PC-9 (cell line): ENCODE measurements at places on chromosomes 4 and X. TPM values are rescaled to one million over a fixed set of nuclear protein-coding genes. Genes with fewer than 3 reads are reported as not detected.

Gene PIR
- 177 and 197 TPM in 2 replicates for total RNA-seq

Gene TECRL
- total RNA-seq = not detected in 2 replicates

Gene CLCN3
- total RNA-seq = 38.8 and 51.6 TPM in 2 replicates

DNA sequence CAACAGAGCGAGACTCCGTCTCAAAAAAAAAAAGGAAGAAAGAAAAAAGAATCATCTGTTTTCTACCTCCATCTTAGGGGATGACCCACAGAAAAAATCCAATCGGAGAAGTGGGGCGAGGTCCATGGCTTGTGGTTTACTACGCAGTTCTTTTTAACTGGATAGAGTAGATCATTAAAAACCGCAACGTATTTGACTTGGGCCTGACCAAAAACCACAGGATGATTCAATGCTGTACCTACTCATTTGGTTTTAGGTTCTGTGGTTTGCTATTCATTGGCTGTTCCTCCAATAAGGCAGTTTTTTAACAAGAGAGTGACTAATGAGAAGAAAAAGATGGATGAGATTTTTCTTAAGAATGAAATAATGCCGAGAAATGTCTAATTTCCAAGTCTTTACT, 83.7 kb downstream of the FREM3 start:
- H3K27me3 ChIP-seq = no peaks in the 10 kb centered on the region
- H3K36me3 ChIP-seq = no peaks in the 10 kb centered on the region
- no peaks in the 10 kb centered on the region for H3K4me1 ChIP-seq
- H3K4me3 ChIP-seq = no peak overlapping the region
- no peak for DNase-seq
- H3K27ac ChIP-seq = no peak overlapping the region

- DNase-seq = no peak
- H3K4me1 ChIP-seq = no peaks in the 10 kb centered on the region
- no peaks in the 10 kb centered on the region for H3K27me3 ChIP-seq
- no peak overlapping the region for H3K4me3 ChIP-seq
These were observed 63.5 kb downstream of the EGF start for GRCh38 chr4:109976189-109976588.

DNA sequence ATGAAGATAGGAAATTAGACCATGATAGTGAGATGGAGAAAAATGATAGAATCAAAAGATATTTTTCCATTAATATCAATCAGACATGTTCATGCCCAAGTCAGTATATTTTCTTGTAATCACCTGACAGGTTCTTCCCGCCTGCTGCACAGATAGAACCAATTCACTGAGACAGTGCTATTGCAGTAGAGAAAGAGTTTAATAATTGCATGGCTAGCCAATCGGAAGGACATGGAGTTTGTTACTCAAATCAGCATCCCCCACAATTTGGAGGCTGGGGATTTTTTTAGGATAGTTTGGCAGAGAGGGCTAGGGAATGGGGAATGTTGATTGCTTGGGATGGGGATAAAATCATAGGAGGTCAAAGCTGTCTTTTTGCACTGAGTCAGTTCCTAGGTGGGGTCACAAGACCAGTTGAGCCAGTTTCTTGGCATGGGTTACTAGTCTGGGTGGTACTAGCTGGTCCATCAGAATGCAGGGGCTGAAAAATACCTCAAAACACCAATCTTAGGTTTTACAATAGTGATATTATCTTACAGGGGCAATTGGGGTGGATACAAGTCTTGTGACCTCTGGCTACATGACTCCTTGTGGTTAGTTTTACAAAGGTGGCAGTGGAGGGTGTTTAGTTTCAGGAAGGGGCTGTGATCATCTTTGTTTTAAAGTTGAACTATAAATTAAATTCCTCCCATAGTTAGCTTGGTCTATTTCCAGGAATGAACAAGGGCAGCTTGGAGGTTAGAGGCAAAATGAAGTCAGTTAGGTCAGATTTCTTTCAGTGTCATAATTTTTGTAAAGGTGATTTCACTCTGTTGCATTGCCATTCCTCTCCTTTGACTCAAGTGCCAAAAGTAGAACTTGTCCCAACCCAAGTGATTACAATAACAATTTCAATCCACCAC, 100.3 kb upstream of the PDE5A start:
- DNase-seq = peak; percentile 69
- H3K4me3 ChIP-seq = peak overlapping the region; percentile 41; the same call in 1 of the 2 replicates
- H3K4me1 ChIP-seq = peaks cover 38% of the 10 kb centered on the region
- H3K27me3 ChIP-seq = no peaks in the 10 kb centered on the region
- H3K36me3 ChIP-seq = no peaks in the 10 kb centered on the region
